Tibial nerve (tissue), 4 donors: ENCODE measurements at places on chromosomes 7 and 10. TPM values are rescaled to one million over a fixed set of nuclear protein-coding genes. Genes with fewer than 3 reads are reported as not detected.
A peak's percentile ranks its signal among the peaks of the same experiment; 100 is the strongest.

DNA sequence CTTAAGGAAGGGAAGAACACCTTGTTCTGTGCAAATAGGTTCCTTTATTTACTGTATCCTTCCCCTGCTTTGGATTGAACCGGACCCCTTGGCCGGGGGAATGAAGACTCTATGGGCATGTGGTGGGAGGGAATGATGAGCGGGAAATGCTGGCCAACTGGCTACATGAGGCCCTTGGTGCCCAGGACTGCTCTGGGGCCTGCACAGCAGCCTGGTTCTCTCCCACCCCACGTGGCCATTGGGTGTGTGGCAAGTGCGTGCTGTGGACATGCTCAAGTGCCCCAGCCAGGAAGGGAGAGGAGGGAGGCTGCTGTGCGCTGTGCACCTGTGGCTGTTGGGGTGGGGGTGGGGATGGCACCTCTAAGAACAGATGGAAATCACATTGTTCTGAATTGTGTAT is 917.0 kb upstream of the GHITM start:
- no peaks in the 10 kb centered on the region for H3K36me3 ChIP-seq
- no peak overlapping the region for H3K4me3 ChIP-seq
- H3K27me3 ChIP-seq = no peaks in the 10 kb centered on the region
- no peaks in the 10 kb centered on the region for H3K4me1 ChIP-seq

The GCK gene
- 3.0 TPM for total RNA-seq

DNA sequence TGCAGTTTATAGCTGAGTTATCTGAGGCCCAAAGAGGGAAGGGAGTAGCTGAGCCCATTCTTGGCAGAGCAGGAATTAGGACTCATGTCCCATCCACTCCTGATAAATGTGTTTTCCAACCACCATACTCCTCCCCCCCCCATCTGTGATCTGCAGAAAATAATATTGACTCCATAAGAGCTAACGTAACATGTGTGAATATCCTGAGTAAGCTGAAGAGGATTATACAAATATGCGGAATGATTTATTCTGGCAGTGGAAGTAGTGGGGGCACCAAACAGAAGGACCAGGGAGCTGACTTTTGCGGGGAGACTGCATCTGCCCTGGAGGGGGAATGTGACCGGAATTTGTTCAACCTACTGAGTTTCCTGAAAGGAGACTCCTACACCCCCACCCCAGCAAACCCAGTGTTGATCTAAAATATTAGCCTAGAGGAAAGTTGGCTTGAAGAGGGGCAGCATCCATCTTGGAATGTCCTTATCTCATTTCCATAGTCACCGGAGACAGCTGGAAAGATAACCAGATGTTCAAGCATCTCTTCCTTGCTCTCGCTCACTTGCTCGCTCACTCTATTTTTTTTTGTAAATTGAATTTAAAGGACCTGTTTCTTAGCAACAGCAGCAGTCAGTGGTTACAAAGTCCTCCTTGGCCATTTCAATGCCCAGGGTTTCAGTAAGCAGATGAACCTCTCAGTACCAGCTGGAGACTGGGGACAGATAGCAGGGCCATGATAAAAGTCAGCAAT is 114.7 kb downstream of the RPS24 start:
- H3K27ac ChIP-seq = no peak overlapping the region
- no peak for DNase-seq
- no peaks in the 10 kb centered on the region for H3K27me3 ChIP-seq

DNA sequence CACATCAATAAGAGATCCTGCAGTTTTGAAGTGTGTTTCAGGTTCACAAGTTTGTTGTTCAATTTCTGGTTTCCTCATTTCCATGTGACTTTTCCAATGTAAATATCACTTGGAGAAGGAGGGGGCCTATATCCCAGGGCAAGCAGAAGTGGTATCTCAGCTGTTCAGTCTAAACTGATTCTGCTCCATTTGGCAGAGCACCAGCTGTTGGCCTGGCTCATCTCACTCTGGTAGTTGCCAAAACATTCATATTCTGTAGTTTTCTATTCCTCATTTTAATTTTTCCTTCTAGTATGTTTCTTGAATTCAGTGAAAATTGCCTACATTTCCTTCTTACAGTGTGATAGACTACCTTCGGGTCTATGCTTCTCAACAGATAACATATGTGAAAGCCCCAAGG is 101.8 kb upstream of the TAC1 start:
- no peaks in the 10 kb centered on the region for H3K27me3 ChIP-seq
- H3K36me3 ChIP-seq = no peaks in the 10 kb centered on the region
- H3K4me1 ChIP-seq = no peaks in the 10 kb centered on the region
- no peak overlapping the region for H3K4me3 ChIP-seq
- no peak for DNase-seq

The CRYGN gene
- 0.59 TPM for total RNA-seq

DNA sequence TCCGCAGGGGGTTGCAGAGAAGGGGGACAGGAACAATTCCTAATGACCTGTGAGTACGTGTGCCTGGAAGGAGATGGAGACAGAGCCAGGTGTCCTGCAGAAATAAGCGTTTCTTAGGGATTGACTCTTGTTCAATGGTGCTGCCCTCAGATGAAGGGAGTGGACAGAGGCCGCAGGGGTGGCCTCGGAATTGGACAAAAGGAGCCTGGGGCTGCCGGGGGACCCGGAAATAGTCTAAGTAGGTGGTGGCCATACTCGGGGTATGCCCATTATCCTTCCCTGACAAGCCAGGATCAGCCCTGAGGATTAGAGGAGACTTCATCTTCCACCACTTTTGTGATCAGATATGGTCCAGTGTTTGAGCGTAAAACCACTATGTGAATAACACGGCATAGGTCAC is 39.2 kb downstream of the ELFN1 start:
- H3K27me3 ChIP-seq = no peaks in the 10 kb centered on the region
- H3K36me3 ChIP-seq = no peaks in the 10 kb centered on the region
- H3K27ac ChIP-seq = no peak overlapping the region
- no peak overlapping the region for H3K4me3 ChIP-seq
- DNase-seq = no peak

GRCh38 chr10:11866199-11866925 is 43.2 kb downstream of the PROSER2 start:
- H3K4me3 ChIP-seq = no peak overlapping the region
- H3K4me1 ChIP-seq = peaks cover 20% of the 10 kb centered on the region
- no peaks in the 10 kb centered on the region for H3K36me3 ChIP-seq
- H3K27me3 ChIP-seq = no peaks in the 10 kb centered on the region

DNA sequence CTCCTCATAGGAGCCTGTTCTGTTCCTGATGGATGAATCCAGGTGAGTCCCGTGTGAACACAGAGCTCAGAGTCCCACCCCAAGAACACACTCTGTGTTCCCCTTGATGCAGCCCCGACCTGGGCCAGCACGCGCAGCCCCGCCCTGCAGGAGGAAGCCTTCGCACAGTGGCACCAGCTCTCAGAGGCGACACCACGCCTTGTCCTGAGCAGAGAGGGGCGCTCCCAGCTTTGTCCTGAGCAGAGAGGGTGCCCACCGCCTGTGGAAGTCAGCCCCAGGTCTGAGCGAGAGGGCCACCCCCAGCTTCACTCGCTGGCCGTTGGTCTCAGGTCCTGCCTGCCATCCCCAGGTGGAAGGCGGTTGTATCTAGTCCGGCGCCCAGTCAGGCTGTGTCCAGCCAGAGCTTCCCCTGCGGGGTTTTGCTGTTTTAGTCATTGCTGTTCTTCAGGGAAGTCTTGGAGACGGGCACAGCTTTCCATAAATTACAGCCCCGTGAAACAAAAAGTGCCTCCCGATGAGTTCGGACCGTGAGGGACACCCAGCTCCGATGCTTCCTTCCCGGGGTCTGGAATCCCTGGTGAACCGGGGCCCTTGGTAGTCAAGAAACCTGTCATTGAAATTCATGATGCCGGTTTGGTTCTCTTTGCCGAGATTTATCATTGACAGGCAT is 43.6 kb downstream of the NKX6-2 start:
- peaks cover 34% of the 10 kb centered on the region for H3K4me1 ChIP-seq
- H3K4me3 ChIP-seq = no peak overlapping the region
- no peaks in the 10 kb centered on the region for H3K27me3 ChIP-seq
- DNase-seq = no peak

DNA sequence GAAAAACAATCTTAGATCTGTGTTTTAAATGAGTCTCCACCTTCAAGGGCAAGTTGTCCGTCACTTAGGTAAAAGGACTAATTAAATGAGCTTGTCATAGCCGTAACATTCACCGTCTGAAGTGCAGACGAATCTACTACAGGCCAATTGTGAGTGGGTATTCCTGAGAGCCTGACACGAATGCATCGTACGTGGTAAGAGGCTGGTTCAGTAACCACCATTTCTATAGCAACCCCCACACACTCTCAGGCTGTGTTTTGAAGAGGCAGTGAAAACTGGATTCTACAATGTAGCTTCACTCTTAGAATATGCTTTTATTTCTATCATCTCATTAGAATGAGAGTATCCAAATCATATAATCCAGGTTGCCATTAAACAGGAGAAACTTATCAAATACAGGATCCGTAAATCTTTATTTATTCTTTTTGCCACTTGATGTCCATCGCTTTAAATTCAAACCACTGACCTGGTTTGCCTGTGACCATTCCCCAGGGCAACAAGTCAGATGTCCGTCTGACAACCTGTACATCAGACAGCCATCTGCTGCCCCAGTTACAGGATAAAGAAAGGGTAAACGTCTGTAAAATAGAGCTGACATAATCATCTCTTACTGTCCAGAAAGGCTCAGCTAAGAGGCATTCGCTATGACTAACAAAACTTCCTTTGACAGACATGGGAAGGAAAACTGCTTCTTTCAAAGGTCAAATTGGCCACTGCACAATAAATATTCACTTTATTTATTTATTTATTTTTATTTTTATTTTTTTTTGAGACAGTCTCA is 70.3 kb upstream of the NMT2 start:
- no peak overlapping the region for H3K4me3 ChIP-seq
- peak overlapping the region; percentile 63 for H3K27ac ChIP-seq
- no peaks in the 10 kb centered on the region for H3K27me3 ChIP-seq
- no peaks in the 10 kb centered on the region for H3K36me3 ChIP-seq
- no peak for DNase-seq

The ABCA13 gene
- 3.3 TPM for total RNA-seq

The PIP gene
- total RNA-seq = not detected

- DNase-seq = no peak
- no peaks in the 10 kb centered on the region for H3K27me3 ChIP-seq
- H3K27ac ChIP-seq = no peak overlapping the region
- H3K4me3 ChIP-seq = no peak overlapping the region
Measured at GRCh38 chr7:29255906-29256692, 61.5 kb downstream of the CHN2 start.

DNA sequence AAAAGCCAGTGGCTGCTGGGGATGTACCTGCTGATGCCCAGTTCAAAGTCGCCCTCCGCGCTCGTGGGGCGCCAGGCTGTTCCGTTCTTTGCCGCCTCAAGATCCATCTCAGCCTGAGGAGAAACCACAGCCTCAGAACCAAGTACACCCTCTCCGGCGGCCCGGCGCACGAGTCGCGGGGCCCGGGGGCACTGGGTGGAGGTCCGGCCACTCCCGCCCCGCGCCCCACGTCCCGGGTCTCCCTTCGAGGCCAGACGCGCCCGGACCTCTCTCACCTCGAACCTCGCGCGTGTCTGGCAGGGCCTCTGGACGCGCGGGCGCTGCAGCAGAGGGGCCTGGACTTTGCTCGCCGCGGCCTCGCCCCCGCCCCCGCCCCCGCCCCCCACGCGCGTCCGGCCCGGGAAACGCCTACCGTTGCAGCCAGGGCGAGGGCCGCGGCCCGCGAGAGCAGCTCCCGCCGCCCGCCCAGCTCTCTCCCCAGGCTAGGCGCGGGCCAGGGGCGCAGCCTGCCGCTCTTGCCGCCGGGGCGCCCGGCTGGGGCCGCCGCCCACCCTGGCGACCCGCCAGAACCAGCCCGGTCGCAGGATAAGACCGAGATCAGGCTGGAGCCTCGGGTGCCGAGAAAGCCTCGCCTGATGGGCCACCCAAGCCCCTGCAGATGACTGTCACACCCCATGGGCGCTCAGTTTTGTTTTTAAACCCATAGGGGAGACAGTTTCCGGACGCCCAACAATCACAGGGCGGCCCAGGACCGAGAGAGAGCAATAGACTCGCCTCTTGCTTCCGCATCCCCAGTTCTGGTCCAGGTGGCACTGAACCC is at the start of gene ABCB4:
Gene ABCB4, minus strand, starts transcription at position 322 of the 820 bp plus-strand sequence. Its CDS starts 215 bp downstream, at position 107.
- DNase-seq = no peak
- H3K4me1 ChIP-seq = no peaks in the 10 kb centered on the region
- no peaks in the 10 kb centered on the region for H3K27me3 ChIP-seq

The C1QL3 gene
- total RNA-seq = not detected

DNA sequence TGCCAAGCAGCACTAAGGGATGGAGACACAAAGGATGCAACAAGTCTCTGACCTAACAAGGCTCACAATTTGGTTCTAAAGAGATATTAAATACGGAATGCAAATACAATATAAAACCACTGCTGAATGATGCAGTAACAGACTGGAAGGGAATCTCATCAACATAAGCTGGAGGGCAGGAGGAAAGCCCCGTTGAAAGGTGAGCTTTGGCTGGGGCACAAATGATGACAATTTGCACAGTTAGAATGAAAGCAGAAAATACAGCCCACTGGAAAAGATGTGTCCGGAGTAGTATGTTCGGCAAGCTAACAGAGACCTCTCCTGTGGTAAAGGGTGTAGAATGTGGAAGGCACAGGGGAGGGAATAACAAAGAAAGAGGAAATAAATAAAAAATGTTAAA is 26.1 kb downstream of the PAXIP1 start:
- H3K36me3 ChIP-seq = no peaks in the 10 kb centered on the region
- no peaks in the 10 kb centered on the region for H3K27me3 ChIP-seq
- no peak overlapping the region for H3K4me3 ChIP-seq
- no peak for DNase-seq
- no peak overlapping the region for H3K27ac ChIP-seq
- H3K4me1 ChIP-seq = no peaks in the 10 kb centered on the region

DNA sequence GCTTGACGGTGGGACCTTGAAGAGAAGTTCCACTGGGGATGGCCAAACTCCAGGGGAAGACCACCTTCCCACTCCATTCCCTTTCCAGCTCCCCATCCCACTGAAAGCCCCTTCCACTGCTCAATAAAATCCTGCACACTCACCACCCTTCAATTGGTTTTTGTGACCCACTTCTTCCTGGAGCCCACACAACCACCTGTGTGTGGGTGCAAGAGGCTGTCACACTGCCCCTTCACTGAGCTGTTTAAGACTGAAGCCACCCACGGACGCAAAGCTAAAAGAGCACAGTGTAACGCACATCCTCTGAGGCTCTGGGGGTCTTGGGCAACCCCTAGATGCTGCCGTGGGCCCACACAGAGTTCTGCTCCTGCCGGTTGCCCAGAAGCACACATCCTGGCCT is 12.8 kb upstream of the PITRM1 start:
- no peak overlapping the region for H3K4me3 ChIP-seq
- peaks cover 8% of the 10 kb centered on the region for H3K27me3 ChIP-seq
- H3K4me1 ChIP-seq = no peaks in the 10 kb centered on the region
- DNase-seq = no peak
- no peaks in the 10 kb centered on the region for H3K36me3 ChIP-seq
- no peak overlapping the region for H3K27ac ChIP-seq

- H3K4me1 ChIP-seq = no peaks in the 10 kb centered on the region
- no peaks in the 10 kb centered on the region for H3K36me3 ChIP-seq
- H3K27ac ChIP-seq = no peak overlapping the region
Measured at GRCh38 chr7:150828384-150828783, 23.9 kb upstream of the AOC1 start.

The SPDYE9 gene
- not detected for total RNA-seq
